ENCODE measurements at places on chromosomes 4 and X. TPM values are rescaled to one million over a fixed set of nuclear protein-coding genes. Genes with fewer than 3 reads are reported as not detected.

DNA sequence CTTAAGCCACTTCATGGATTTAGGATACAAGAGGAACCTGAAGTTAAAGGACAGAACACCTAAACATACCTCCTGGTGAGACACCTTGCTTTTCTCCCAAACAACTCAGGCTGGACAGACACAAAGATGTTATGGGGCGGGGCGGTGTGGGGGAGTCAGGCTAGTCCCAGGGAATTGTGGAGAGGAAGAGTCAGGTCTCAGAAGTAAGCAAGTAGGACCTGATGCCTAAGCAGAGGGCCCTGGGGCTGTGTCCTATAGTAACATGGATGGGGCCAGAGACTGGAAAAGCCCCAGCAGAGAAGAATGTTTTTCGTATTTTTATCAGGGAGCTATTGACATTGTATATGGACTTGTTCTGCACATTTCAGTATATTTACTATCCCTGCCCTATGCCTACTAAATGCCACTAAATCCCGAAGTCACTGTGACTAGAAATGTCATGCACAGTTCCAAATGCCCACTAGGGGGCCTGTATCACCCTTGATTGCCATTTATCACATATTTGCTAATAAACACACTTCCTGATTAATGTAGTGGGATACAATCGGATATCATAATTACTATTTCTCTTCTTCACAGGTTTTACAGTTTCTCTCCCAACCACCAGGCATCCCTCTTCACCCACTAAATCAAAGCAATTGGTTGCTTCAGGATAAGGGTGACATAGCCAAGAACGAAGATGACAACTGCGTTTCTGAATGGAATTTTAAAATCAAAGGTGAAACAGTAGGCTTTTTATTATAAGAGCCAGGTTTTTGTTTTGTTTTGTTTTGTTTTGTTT lies 23.8 kb upstream of the ARHGAP10 start:
- no peaks in the 10 kb centered on the region for H3K36me3 ChIP-seq
- H3K27ac ChIP-seq, result no peak overlapping the region
- DNase-seq, result peak; percentile 29
- H3K27me3 ChIP-seq, result peaks cover 35% of the 10 kb centered on the region
- H3K4me1 ChIP-seq, result no peaks in the 10 kb centered on the region
- H3K4me3 ChIP-seq, result no peak overlapping the region

- no peaks in the 10 kb centered on the region for H3K4me1 ChIP-seq
- no peaks in the 10 kb centered on the region for H3K36me3 ChIP-seq
- H3K4me3 ChIP-seq, result no peak overlapping the region
- H3K27ac ChIP-seq, result no peak overlapping the region
- no peak for DNase-seq
- H3K27me3 ChIP-seq, result peaks cover 13% of the 10 kb centered on the region
Measured at GRCh38 chr4:43275779-43276178, 383.3 kb downstream of the GRXCR1 start.

DNA sequence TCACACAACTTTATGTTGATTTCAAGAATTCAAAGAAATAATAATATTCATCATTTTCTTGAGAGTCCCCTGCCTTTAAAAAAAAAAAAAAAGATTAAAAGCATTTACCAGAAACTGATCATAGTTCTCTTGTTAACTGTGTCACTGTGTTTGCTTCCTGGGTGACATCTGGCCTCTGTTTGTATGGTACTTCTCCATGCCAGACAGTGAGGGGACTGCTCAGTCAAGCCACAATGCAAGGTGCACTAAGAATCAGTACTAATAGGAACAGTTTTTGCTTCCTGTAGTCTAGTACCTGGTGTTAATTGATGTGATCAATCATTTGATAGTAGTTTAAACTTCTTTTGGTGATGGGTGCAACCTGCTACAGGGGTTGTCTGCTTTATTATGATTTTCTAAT lies 77.5 kb downstream of the PHOX2B start:
- no peak overlapping the region for H3K27ac ChIP-seq
- H3K36me3 ChIP-seq, result no peaks in the 10 kb centered on the region
- H3K27me3 ChIP-seq, result no peaks in the 10 kb centered on the region
- peaks cover 3% of the 10 kb centered on the region for H3K4me1 ChIP-seq
- no peak for DNase-seq

DNA sequence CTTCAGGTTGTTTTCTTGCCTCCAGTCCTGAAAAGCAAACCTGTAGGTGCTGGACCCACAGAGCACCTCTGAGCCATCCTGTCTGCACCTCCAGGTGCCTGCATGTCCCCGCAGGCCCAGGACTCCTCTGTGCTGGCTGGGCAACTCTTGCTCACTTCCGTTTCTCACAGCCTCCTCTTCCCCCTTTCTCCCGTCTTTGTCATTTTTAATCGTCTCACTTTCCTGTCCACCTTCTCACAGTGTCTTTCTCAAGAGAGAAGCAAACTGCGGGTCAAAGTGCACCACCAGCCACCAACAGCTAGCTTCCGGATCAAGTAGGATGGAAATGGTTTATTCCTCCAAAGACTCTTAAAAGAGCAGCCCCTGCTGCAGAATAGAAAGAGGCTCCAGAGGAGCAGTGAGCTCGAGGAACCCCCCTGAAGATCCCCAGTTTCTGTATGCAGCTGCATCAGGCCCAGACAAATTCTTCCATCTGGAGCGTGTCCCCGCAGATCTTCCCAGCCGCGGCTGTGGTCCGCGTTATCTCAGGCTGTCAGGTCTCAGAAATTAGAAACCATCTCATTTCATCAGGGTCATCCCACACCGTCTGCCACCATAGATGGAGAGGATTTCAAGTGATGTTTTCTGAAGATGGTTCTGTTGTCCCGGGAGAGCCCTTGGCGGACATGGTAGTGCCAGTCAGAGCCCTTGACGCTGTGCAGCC lies 87.7 kb downstream of the FHDC1 start:
- H3K27me3 ChIP-seq, result no peaks in the 10 kb centered on the region
- peaks cover 10% of the 10 kb centered on the region for H3K4me1 ChIP-seq
- DNase-seq, result no peak

DNA sequence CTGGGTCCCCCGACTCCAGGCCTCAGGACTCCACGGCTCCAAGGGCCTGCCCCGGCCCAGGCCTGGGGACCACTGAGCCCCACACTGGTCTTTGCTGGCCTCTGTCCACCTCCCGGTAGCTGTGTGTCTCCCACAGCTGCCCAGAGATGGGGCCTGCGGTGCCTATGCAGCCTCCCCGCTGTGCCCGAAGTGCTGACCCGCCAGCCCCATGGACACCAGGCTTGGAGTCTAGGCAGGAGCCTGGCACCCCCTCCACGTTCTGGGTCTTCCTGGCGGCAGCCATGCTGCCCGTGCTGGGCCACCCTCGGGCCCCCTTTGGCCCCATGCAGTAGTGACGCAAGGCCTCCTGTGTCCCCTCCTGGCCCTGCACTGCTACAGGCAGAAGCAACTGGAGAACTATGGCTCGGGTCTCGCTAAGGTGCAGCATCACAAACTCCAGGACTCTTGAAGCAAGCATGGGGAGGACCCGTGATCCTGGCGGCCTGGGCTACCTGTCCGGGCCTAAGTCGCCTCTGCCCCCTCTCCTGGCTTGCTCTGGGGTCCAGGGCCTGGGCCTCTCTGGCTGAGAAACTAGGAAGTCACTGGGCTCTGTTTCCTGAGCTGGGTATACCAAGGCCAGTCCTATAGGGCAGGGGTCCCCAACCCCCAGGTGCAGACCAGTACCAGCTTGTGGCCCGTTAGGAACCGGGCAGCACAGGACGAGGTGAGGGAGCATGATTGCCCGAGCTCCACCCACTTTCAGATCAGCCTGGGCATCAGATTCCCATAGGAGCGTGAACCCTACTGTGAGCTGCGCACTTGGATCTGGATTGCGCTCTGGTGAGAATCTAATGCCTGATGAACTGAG lies 917 bp downstream of the MYL5 start:
- no peak overlapping the region for H3K27ac ChIP-seq
- H3K4me3 ChIP-seq, result peak overlapping the region; percentile 90
- peaks cover 7% of the 10 kb centered on the region for H3K4me1 ChIP-seq
- H3K27me3 ChIP-seq, result no peaks in the 10 kb centered on the region

DNA sequence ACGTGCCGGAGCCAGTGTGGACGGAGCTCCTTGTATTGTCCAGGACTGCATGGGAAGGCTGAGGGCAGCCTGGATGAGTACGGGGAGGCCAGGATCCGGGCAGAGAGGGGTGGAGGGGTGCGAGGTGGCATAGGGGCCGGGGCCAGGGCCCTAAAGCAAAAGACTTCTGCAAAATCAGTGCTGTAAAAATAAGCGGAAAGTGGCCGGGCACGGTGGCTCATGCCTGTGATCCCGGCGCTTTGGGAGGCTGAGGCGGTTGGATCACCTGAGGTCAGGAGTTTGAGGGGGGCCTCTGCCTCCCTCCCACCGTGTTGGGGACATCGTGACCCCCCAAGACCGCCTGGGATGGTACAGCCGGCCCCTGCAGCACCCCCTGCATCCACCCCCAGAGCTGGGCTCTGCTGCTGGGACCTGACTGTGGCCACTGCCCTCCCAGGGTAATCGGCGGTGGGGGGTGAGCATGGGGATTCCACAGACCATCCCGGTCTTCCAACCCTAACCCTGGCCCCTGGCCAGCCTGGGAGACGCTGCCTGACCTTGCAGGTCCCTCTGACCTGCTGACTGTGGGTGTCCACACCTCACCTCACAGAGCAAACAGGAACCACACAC lies 23.4 kb upstream of the PLCXD1 start:
- no peaks in the 10 kb centered on the region for H3K27me3 ChIP-seq
- H3K36me3 ChIP-seq, result no peaks in the 10 kb centered on the region
- H3K27ac ChIP-seq, result no peak overlapping the region
- no peak overlapping the region for H3K4me3 ChIP-seq

Gene PPM1K
- 17.6 TPM for total RNA-seq
